ENCODE measurements at places on chromosomes 4 and X. TPM values are rescaled to one million over a fixed set of nuclear protein-coding genes. Genes with fewer than 3 reads are reported as not detected.

DNA sequence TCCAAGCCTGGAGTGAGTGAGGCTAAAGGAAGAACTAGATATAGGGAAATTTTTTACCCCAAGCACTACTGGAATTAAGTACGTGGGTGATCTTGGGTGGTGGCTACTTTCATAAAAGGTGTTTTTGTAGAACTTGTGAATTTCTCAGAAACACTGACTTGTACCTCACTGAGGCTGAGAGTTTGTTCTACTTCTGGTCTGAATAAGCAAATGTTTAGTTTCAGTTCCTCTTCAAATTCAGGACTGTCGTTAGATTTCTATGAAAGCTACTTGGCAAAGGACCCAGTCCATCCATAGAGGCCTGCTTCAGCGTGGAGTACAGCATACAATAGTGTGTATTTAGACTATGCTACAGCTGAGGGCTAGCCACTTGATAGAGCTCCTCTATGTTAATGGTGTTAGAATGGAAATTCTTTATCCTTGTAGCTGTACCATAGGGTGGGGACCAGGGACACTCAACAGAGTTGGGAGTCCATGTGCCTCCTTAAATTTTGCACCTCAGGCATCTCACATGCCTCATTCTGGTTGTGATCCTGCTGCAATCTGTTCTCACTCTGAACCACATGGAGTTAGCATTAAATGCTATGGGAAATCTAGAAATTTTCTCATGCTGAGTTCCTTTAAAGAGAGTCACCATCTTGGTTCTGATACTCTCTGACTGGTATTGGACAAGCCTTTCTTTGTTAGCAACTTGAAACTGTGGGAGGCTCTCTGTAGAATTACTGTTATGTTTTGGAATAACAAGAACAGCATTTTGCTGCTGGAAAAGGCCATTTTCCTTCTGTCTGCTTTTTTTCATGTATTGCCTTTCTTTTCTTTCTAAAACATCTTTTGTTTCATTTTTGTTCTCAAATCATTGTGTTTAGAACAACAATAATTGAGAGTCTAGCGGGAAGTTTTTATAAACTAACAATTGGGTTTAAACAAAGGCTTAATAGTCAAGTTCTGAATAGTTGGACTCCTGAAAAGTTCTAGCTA lies 86.8 kb downstream of the PDGFRA start:
- no peak for DNase-seq

DNA sequence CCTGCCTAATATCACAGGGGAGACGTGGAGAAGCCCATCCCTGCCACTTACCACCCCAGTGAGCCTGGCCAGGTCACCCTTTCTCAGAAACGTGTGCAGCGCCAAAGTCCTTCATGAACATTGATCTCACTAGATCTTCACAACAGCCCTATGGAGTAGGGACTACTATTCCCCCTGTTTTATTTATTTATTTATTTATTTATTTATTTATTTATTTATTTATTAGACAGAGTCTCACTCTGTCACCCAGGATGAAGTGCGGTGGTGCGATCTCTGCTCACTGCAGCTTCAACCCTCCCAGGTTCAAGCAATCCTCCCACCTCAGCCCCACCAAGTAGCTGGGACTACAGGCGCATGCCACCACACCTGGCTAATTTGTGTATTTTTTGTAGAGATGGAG lies 61.8 kb downstream of the PPP2R2C start:
- DNase-seq = no peak

- DNase-seq = peak; percentile 47
These were observed 813 bp downstream of the DIAPH2 start for GRCh38 chrX:96685210-96686099.

DNA sequence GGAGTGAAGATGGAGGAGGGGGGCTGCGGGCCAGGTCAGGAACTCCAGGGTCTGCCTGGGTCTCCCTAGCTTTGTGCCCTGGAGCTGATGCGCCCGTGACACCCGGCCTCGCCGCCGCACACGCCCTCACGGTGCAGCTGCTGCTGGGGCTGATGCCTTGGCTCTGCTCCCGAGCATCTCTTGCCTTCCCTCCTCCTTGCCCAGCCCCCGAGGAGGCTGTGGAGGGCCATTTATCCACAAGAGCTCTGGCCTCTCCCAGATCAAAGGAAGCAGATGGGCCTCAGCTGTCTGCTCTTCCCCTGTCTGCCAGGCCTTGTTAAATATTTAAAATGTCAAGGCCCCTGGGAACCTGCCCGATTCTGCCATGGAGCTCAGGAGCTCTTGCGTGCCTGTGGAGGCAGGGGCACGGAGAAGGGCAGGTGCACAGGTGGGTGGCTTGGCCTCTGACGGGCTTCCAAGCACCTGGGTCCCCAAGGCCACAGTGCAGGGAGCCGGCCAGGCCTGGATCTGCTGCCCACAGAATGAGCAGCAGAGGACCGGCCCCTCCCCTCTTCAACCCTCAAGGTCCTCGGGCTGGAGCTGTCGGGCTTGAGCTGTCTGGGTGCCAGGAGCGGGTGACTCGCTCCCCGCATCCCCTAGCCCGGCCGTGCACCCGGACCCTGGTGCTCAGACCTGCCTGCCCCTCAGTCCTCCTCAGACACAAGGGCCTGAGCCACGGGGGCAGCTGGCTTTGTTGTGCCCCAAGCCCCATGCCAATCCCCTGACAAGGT lies 20.3 kb downstream of the ATP2B3 start:
- DNase-seq = no peak

DNA sequence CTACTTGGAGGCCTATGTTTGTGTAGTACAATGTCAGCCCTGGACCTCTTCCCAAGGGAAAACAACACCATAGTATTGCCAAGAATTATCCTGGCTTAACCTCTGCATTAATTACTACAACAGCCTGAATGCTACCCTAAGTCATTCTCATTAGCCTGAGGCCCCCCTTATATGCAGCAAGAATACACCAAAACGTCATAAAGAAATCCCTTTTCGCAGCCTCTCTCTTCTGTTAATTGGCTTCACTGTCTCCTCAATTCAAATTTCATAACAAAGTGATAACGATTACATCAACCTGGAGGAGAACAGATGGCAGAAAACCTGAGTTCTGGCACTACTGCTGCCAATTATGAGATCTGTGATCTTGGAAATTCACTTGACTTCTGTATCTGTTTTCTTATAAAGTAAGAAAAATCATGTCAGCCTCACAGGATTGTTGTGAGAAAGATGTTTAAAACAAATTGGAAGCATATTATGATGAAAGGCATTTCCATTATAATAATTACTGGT lies 1663.1 kb downstream of the STIM2 start:
- no peak for DNase-seq

DNA sequence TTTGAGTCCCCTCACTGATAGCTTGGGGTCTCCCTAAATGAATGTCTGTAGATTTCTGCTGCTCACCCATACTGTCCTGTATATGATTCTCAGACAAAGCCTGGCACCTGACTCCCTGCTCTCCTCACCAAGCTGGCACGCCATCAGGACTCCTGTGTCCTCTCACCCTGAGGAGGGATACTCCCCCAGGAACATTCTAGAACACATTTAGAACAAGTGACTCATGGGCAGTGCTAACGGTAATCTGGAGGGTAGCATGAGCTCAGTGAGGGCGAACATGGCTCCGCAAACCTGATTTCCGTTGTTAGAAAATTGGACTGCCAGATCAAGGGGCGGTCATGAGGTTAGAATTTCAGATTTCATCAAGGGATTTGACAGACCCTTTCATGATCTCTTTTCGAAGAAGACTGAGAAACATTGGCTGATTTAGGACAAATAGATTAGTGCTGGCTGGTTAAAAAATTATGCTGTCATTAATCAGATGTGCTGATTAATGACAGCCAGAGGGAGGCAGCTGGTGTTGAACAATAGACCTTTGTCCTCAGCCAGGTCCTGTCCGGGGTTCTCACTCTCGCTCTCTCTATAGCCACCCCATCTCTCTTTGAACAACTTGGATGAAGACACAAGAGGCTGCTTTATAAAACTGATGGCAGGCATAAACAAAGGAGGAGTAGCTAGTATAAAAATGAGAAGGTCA lies 244.3 kb downstream of the PTTG2 start:
- DNase-seq = no peak

DNA sequence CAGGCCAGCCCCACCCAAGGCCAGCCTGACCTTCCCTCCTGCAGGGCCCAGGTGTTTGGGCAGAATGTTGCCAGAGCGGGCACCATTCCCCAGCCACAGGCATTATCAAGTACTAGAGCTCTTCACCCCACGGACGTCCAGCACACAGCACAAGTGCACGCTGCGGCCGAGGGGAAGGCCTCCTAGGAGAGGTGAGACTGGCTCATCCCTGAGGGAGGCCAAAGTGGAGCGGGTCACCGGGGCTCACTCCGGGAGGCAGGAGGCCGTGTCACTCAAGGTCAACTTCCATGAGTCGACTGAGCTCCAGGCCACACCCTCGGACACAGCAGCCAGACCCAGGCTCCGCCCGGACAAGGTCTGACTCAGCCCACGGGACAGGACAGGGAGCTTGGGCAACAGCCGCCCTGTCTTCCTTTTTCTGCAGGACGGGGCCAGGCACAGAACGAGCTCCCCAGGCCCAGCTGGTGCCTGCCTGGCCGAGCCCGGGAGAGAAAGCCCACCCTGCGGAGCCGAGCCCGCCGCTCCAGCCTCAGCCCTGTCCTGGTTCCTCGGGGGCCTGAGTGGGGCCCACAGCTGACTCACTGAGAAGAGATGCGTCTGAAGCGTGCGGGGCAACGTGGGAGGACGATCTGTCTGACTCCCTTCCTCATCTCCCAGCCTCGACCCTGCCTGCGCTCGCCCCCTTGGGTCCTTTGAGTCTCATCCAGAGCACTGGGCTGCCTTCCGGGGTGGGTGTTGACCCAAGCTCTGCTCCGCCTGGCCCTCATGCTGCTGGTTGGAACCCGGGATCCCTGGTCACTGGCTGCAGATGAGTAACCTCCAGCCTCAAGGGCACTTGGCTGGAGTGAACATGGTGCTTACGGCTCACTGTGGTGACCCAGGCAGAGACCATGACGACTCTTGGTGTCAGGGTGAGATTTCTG lies 1.6 kb downstream of the SLC49A3 start:
- peak; percentile 92 for DNase-seq

DNA sequence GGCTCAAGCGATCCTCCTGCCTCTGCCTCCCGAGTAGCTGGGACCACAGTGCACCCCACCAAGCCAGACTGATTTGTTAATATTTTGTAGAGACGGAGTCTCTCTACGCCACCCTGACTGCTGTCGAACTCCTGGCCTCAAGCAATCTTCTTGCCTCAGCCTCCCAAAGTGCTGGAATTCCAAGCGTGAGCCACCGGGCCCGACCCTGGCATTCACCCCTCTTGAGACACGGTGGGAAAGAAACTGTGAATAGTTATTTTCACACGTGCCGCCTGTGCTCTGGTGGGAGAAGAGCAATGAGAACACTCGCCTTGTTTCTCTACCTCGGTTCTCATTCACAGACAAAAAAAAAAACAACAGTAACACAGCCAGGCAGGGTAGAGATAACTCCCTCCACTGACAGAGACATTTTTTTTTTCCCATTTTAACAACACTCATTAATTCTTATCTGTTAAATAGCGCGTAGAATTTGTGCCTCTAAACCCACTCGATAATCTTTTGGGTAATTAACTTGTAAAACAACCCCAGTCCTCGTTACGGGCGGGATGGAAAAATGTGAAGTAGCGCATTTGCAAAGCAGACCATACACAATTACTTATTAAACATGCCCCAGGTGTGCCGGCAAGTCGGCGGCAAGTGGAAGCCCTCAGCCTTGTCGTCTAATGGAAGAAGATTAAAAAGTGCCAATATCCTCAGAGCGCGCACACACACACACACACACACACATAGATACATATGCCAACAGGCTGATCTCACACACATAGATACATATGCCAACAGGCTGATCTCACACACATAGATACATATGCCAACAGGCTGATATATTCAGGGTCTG lies 103.3 kb downstream of the DHRSX start:
- no peak for DNase-seq

GRCh38 chrX:102739657-102740056 lies 19.1 kb downstream of the GPRASP3 start:
- DNase-seq = no peak

DNA sequence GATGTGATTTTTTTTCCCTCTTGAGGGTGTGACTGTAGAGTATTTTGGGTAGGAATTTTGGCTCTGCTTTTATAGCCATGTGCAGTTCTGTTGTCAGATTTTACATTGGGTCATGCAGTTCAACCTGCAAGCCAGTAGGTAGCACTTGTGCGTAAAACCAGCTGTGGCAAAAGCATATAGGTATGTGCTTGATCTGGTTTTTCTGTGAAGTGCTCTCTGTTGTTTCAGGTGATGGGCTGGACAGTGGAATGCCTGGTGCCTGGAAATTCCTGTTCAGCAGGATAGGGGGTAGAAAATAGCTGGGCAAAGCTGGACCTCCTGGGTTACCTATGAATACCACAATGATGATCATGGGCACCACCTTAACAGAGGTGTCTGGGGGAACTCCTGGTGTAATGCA lies 584.2 kb upstream of the PCDH10 start:
- DNase-seq = no peak

DNA sequence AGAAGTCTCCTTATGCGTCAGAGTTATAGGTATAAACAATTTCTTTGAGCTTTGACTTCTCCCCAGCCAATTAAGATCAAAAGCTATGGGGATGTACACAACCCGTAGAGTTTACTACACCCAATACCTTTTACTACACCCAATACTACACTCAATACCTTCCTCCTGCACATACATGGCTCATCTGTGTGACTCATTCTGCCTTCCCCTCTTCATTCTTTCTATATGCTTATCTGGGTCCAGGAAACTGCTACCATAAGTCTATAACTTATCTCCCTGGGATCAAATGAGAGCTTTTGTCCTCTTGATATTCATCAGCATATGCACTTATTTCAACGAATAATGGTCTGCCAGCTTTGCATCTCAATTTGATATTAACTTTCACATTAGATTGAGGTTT lies 28.2 kb downstream of the ANKRD50 start:
- DNase-seq = no peak

DNA sequence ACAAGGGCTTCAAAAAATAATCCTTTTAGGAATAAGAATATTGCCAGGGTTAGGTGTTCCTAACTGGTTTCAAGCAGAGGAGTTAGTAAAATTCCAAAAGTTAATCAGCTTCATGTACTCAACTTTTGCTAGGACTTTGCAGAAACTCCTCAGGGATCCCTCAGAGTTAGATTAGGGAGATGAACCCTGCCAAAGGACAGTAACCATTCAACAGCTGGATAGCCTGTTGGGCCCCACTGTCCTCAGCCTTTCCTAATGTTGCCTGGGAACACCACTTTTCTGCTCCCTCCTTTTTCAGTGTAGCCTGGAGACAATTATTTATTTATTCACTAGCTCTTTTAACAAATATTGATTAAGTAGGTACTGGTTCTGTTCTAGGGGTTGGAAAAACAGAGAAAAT lies 53.8 kb downstream of the NFKB1 start:
- DNase-seq = no peak

- DNase-seq = no peak
These were observed 30.0 kb downstream of the SHROOM2 start for GRCh38 chrX:9816084-9816700.

DNA sequence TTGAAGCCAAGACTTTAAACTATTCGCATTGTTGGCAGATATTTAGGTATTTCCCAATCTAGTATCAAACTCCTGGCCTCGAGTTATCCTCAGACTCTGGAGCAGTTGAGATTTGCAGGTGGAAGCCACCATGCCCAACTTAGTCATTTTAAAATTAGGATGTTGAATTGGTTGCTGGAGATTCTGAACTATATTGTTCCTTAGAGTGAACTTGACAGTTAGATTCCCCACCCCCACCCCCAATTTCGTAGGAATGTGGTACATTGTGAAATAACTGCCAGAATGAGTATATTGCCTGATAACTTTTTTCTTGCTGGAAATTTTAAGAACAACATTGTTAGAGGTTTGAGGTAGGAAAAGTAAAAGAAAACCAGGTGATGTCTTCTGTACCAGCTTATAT lies 2.3 kb downstream of the NOCT start:
- no peak for DNase-seq

Gene TRAM1L1
- total RNA-seq = 0.27 TPM

Gene CTAG2
- total RNA-seq = not detected

Gene CT45A9
- not detected for total RNA-seq

Gene BEX5
- total RNA-seq = 2.4 TPM

Gene LRCH2
- 0.44 TPM for total RNA-seq

Gene OPRPN
- total RNA-seq = not detected
